ENCODE measurements at places on chromosomes 16 and 17.

DNA sequence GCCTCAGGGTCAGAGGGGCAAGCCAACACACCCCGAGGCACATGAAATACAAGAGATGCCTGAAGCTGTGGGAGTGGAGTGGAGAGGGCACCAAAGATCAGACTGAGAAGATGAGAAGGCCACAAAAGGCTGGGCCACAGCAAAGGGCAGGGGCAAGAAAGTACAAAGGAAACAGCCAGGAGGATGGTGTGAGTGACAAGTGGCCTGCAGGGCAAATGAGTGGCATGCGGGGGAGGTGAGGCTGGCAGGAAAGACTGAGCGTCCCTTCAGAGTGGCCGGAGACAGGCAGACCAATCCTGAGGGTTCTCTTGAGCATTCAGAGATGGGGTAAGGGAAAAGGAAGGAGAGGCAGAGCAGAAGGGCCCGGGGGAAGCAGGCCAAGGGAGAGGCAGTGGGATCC lies 23.2 kb downstream of the HSD11B2 start:
- no peak for DNase-seq

DNA sequence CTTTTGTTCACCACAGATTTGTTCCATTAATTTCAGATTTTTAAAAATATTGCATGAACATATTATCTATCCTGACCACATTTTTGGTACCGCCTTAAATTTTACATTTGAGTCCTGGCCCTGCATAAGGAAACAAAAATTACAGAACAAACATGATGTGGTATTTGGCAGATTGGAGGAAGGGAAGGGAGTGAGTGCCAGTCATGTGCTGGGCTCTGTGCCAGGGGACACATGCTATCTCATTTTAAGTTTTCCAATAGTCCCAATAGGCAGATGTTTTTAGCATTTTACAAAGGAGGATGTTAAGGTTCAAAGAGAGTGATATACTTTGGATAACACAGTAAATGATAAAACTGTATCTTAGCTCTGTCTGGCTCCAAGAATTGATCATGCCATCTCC lies 185.1 kb downstream of the CDK5R1 start:
- DNase-seq, result no peak

DNA sequence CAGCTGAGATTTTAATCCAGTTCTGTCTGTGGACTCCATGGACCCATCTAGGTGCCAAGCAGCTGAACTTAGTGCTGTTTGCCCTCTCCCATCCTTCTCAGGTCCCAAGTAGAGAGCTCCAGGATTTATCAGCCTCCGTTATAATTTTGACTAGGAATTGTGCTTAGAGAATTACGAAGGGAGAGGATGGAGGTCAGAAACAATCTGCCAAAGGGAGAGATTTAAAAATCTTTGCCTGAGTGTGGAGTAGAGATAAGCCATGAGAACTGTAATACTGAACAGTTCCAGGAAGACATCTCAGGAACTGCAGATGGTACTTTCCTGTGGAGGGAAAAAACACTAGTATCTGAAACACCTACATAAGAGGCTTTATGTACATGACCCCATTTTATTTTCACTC lies 27.0 kb downstream of the CEP95 start:
- no peak for DNase-seq

DNA sequence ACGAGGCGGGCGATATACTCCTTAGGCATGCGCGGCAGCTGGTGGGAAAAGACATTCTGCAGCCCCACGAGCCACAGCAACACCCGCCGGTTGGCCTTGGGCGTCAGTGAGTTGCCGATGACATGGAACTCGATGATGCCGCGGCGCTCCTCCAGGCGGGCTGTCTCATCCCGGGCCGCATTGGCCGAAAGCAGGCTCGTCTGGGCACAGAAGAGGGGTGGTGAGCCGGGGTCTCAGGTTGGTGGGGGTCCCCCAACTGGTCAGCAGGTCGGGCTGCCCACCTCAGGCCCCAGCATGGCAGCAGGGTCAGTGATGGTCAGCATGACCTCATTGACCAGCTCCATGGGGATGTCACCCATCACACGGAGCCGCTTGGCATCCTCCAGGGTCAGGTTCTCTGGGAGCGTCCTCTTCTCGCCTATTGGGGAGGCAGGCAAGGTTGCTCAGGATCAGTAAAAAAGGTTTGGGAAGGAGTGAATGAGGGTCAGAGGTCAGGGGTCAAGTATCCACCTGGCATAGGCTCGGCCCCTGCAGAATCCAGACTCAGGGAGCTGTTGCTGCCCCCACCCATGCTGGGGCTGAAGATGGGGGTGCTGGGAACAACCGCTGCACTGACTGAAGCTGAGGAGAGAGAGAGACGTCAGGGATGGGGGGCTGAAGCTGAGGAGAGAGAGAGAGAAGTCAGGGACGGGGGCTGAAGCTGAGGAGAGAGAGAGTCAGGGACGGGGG lies 3.6 kb downstream of the KAT2A start:
- no peak for DNase-seq

DNA sequence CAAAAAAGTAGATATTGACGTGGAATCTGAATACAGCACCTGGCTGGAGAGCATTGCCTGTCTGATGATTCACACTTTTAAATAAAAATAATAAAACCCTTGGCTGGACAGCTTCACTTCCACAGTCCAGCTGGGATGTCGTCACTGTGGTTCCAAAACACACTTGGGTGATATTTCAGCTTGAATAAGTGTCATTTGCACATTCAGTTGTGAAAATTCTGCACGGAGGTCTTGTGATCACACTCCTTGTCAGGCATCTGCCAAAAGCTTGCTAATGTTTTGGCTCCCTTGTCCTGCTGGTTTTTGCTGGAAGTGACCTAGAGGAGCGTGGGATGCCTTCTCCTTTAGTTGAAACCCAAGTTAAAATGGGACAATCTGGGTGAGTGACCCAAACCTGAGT lies 60.7 kb downstream of the PCTP start:
- DNase-seq, result no peak

DNA sequence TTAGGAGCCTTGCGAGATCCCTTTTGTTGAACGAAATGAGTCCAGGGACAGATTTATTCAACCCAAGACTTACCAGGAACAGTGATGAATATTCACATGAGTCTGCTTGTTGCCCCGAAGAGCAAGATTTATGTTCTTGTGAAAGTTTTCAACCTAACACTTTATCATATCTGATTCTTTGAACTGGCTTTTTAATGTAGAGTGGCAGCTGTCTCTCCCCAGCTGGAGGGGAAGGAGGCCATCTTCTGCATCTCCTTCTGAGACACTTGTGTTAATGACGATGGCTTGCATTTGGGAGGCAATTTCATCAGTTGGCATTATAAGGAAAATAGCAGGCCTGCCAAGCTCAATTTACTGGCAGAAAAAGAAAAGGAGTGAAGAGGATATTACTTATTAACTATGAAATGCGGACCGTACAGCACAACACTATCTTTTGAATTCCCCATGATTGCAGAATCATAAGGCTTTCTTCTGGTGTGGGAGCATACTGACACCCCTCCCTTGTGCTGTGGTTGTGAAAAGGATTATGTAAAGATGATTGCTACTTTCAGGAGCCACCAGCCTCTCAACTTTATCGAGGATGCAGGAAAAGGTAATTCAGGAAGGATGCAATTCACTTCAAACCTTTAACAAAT lies 35.7 kb downstream of the SMARCE1 start:
- no peak for DNase-seq

DNA sequence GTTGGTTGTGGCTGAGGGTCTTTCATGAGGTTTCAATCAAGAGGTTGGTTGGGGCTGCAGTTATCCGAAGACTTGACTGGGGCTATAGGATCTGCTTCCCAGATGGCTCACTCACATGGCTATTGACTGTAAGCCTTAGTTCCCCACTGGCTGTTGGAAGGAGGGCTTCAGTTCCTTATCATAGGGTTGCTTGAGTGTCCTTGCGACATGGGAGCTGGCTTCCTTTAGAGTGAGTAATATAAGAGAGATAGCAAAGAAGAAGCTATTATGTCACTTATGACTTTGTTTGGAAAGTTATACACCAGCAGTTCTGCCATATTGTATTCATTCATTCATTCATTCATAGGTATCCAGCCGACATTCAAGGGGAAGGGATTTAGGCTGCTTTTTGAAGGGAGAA lies 121.4 kb upstream of the WSCD1 start:
- no peak for DNase-seq

DNA sequence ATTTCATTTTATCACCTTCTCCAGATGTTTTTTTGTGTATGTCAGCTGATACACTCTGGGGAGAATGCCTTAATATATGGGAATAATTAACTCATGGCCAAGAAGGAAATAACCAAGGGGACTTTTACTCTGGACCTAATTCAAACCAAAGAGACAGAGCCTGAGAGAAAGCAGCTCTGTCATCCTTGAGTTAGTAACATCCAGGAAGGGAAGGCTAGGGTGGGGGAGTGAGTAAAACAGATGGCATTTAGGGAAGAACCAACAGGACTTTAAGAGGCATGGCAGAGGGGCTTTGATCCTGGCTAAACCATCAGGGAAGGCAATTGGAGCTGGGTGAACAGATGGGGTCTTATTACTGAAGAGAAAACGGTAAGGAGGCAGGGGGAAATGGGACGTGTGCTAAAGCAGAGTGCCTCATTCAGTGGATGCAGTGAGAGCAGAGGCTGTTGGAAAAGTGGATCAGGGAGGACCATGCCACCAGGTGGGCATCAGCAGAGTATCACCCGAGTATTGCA lies 2.5 kb upstream of the SMPD3 start:
- no peak for DNase-seq

- DNase-seq, result no peak
Observed at GRCh38 chr16:27526180-27526579, 23.5 kb downstream of the GTF3C1 start.

DNA sequence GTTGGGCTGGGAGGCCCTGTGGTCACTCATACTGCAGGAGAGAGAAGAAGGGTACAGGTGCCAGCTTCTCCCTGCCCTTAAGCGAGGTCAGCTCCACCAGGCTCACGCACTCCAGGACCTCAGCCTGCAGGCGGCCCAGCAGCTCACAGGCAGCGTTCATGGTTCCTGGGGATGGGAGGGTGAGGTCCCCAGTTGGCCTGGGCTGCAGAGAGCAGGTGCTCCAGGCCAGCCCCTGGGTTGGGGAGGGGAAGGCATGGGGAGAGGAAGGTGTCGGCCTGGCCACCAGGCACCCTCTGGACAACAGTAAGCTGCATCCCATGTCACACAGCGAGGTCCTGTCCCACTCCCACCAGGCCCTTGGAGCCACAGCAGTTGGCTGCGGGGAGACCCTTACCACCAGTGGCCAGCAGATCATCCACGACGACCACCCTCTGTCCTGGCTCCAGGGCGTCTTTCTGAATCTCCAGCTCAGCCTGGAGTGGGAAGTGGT lies 2.0 kb downstream of the APRT start:
- DNase-seq, result no peak

GRCh38 chr16:49838441-49839016 lies 17.4 kb downstream of the ZNF423 start:
- DNase-seq, result no peak

DNA sequence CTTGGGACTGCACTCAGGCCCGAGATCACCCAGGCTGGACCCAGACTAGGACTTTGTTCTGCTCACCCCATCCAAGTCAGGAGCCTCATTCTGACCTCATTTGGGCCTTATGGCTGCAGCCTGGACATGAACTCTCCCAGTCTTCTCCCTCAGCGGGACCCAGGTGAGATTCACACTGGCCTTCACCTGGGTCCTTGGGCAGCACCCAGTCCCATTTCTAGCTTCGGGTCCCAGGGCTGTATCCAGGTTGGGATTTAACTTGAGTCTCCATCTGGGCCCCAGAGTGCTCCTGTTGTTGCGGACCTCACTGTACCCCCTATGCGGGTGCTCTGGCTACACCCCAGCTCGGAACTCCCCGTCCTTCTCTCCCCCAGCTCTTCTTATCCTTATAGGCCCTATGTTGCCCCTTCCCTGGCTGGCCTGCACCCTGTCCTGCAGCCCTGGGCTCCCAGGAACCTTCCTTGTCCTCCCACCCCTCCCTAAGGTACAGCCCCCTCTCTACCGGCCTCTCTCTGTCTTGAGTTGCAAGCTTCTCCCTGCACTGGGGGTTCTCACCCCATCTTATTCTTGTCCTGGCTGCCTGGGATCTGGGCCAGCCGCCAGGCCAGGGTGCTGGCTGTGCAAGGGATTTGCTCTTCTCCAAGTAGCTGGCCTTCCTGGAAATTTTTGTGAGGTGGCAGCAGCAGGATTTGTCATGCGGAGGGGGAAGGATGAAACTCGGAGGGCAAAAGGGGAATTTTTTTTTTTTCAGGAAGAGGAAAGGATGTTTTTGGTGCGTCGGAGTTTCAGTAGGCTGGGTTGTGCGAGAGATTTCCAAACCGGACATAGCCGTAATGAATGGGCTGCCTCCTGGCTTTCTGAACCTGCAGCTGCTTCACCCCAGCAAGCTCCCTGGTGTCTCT lies 904 bp downstream of the MAP2K3 start:
- no peak for DNase-seq

DNA sequence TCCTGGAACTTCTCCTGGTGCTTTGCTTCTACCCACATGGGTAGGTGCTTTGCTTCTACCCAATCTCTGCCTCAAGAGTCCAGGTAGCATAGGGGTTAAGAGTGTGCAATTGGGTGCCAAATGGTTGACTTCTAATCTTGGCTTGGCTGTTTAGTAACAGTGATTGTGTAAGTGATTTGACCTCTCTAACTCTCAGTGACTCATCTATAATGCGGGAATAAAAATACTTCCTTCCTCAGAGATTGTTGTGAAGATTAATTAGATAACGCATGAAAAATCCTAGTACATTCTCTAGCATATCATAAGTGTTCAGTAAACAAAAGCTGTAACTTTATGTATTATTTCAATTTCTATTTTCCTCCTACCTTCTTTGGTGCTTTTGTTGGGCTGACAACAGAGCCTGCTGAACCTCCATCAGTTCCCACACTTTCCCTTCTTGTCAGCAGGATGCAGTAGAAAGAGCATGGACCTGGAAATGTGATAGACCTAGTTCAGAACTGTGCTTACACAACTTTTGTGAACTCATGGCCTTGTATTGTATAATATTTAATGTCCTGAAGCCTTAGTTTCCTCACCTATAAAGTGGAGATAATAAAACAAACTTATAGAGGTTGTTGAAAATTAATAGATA lies 72.9 kb upstream of the SMIM36 start:
- no peak for DNase-seq

DNA sequence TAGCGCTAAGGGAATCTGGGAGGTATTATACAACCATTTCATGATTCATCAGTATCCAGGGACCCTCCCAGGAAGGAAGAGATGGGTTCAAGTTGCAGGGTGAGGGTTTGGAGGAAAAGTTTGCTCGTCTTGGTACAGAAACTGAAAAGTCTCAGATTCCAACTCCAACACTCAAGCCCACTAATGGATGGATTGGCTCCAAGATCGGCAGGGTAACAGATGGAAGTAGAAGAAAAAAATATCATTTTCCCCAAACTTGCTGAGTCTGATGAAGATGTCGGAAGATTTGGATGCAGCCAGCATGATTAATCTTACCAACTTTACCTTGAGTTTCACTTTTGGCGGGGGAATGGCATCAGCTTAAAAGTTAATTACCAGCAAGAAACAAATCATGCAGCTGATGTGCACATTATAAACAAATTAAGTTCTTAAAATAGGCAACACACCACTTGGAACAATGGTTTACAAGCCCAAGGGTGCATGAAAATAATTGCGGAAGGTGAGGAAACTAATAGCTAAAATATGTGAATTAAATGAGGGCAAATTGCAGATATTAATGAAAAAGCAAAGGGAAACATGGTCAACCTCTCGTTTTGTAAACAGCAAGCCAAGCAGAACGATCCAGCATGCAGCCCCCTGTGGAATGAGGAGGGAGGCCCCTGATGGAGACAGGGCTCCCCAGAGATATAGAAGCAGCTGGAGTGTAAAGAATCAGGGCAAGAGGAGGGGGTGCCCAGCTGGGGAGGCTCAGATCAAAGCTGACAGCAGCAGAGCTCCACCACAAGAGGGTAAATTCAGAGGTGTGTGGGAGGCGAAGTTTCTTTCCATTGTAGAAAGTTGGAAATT lies 44.1 kb upstream of the GRIN2A start:
- DNase-seq, result no peak
